ENCODE measurements at places on chromosomes 1 and 21.

- DNase-seq, result no peak
These were observed 5.3 kb downstream of the ARF1 start for GRCh38 chr1:228087771-228088251.

DNA sequence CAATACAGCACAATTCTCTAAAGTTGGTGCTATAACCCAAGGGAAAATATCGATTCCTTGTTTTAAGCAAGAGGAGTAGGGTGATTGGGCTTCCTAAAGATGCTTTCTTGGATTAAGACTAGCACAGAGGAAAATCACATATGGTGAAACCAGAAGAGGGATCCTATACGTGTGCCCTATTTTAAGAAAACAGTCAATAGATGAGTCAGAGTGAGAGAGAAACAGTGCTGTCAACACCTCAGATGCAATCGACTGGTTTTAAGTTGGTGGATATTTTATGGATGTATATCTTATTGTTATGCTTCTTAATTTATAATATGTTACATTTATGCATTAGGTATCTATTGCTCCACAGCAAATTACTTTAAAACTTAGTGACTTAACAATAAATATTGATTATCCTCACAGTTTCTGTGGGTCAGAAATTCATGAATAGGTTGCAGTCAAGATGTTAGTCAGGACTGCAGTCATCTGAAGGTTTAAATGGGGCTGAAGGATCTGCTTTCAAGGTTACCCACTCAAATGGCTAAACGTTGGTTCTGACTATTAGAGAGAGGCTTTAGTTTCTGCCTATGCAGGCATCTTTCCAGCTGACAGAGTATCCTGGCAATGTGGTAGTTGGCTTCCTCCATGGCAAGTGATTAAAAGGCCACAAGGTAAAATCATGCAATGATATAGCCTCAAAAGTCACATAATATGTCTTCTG lies 61.6 kb upstream of the DEPDC1 start:
- no peak for DNase-seq

DNA sequence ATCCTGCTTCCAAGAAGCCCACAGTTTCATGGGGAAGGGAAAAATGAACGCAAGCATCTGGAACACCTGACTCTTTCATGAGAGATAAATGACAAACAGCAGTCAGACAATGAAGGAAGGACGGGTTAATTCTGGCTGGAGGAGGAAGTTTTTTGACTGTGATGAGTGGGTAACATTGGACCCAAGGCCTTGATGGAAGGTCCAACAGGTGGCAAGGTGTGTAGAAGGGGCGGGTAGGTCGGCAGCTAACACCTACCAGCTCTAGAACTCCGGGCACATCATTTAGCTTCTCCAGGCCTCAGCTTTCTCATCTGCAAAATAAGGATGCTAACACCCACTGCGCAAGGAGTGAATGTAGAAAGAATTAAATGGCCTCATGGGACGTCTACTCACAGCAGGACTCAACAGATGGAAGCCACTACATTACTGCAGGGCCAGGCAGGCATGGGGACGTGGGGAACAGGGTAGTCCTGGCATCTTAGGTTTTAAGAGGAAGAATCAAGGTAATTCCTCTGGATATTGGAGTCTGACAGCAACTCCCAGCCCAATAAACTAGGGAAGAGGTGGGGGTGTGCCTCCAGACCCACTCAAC lies 12.9 kb downstream of the GLIS1 start:
- DNase-seq, result no peak

DNA sequence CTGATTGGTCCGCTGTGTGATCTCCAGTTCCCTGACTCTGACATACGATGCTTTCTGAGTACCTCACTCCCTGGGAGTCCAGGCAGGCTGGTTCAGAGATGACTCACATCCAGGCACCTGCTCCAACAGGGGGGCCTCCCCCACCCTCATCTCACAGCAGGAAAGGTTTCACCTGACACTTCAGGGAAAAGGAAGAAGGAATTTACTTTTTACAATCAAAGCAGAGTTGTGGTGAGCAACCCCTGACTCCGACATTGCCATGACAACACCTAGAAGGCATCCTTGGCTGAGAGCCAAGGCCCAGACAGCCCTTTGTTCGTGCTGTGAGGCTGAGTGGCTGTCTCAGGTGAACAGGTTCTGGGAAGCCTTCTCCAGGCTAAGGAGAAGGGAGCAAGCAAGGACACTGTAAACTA lies 164.6 kb upstream of the GJB5 start:
- no peak for DNase-seq

DNA sequence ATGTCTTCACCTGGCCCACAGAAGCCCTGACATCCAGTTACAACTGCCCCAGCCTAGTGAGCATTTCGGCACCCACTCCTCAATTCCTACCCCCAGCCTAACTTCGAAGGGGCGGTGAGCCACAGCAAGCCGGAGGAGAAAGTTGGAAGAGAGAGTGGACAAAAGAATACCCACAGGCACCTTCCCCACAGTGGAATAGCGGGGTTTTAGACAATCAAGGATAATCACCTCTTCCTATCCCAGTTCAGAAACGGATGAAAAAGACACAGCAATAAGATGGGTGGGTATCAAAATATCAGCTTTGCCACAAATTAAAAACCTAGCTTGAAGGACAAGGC lies 1.3 kb upstream of the LSS start:
- no peak for DNase-seq

GRCh38 chr1:67831850-67832513 lies 1.3 kb downstream of the GNG12 start:
- no peak for DNase-seq

- DNase-seq, result no peak
These were observed 623.7 kb downstream of the PTPRU start for GRCh38 chr1:29860056-29860455.

GRCh38 chr1:213908521-213908920 lies 79.3 kb upstream of the PROX1 start:
- DNase-seq, result no peak

DNA sequence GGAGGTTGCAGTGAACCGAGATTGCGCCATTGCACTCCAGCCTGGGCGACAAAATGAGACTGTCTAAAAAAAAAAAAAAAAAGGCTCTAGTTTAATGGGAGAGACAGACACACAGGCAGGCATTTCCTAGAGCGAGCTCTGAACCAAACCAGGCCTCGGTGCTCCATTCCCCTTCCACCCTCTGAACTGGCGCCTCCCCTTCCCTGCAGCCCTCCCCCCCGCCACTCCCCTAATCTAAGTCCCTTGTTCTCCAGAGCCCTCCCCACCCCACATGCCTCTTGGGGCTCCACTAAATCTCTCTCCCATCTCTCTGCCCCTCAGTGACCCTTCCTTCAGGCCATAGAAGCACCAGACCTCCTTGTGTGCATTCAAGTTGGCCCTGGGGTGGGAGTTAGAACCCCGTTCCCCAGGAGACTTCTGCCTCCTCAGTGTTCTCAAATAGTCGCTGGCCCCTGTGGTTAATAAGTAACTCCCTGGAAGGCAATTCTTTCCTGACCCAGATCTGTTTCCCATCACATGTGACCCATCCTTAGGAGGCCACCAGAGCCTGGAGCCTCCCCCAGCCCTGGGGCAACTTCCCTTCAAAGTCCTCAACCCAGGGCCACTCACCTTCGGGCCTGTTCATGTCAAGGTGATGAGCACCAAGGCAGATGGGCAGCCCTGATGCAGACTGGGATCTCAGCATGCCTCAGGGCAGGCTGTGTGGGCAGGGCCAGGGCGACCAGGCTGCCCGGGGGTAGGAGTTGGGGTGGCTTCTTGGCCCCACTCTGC lies 42.6 kb upstream of the EPB41 start:
- DNase-seq, result no peak

GRCh38 chr1:29569971-29570634 lies 333.8 kb downstream of the PTPRU start:
- DNase-seq, result peak; percentile 87

DNA sequence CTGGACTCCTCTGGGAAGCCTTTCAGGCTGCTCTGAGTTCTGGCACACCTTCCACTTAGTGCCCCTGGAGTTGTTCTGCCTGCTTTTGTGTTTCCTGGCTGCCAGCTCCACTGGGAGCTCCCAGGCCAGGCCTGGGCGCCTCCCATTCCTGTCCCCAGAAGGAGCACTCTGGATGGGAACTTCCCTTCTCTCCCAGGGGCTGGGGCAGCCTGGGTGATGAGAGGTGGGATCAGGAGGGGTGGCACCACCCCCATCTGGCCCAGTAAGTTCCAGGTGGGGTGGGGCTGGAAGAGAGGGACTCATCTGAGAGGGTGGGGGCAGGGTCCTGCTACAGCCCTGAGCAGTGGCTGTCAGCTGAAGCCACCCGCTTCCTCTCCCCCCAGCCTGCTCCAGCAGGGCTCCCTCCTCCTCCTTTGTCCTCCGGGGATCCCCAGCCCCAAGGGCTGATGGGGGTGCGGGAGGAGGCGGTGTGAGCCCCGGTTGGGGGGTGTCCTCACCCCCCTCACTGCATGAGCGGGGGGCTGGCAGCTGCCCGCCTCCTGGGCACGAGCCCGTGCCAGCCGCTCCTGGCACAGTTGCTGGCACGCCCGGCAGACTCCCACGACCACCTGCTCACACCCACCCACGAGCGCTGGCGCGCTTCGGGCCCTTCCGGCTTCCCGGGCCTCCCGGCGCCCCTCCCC lies 4.7 kb downstream of the FOXO6 start:
- DNase-seq, result no peak

Measured in non-pigmented ciliary epithelial cell (primary cell).